Smooth muscle cell of the brain vasculature (primary cell): ENCODE measurements at places on chromosomes 2 and 18.

GRCh38 chr2:7539077-7539476, 621.9 kb downstream of the RNF144A start:
- peak; percentile 28 for DNase-seq

GRCh38 chr18:40109252-40110049, 1845.6 kb upstream of the PIK3C3 start:
- DNase-seq: no peak

DNA sequence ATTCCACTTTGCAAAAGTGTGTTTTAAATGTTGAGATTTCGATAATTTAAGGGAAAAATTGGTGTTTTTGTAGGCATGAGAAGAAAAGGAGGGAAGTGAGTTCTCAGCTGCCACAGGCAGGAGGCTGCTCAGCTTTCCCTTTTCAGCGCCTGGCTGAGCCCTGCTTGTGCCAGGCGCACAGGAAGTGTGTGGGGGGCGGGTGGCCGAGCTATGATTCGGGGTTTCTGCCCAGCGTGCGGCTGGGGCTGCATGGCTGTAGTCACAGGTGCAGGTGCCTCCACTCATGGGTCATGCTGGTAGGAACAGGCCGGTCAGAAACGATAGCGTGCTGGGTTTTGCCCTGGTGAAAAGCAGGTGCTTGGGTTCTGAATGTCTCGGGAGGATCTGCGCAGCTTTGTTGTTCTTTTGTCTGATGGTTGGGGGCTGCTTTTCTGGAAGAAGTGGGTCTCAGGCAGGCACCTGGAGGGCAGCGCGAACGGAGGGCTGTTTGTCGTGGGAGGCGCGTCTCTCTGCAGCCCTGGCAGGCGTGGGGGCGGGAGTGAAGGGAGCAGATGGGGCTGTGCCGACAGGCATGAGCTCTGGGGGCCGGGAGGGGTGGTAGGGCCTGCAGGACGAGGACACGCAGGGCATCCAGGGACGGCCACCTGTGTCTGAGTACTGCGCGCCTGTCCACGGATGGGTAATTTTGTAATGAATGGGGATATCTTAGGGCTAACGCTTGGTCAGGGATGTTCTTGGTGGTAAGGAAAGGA, 2.1 kb downstream of the KCNG2 start:
- DNase-seq: no peak

DNA sequence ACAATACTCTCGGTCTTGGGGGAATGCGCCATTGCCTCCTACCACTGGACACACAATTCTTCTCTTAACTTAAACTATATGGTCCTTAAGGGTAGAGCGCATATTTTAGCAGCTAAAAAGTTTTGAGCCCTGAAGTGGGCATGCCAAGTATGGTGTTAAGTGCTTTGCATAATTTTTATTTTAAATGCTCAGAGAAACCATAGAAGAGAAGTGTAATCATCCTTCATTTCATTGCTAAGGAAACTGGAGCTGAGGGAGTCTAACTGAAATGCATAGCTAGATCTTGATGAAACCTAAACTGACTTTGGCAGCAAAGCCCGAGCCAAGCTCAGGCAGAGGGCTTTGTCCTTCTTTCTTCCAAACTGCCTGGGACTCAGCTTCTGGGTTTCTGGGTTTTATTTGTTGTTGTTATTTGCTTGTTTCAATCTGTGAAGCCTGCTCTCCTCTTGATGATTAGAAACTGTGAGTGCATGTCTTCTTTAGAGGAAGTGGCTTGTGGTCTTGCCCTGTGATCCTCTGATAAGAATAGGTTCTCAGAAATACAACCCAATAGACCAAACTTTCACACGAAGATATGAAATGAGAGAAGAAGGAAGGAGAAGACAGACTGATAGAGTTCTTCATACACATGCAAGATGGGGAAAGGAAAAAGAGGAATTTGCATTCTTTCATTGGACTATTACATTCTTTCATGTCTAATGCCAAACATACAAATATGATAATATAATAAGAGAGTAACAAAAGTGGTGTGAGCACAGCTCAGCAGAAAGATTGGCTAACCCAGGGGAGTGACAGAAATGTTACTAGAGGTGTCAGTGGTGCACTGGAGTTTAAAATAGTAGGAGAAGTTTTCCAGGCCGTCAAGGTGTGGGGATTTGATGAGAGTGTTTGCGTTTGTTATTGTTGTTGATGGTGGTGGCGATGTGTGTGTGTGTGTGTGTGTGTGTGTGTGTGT, 7.5 kb upstream of the RNF144A start:
- DNase-seq: no peak

GRCh38 chr18:54358495-54359040, 862 bp downstream of the C18orf54 start:
- DNase-seq: no peak

DNA sequence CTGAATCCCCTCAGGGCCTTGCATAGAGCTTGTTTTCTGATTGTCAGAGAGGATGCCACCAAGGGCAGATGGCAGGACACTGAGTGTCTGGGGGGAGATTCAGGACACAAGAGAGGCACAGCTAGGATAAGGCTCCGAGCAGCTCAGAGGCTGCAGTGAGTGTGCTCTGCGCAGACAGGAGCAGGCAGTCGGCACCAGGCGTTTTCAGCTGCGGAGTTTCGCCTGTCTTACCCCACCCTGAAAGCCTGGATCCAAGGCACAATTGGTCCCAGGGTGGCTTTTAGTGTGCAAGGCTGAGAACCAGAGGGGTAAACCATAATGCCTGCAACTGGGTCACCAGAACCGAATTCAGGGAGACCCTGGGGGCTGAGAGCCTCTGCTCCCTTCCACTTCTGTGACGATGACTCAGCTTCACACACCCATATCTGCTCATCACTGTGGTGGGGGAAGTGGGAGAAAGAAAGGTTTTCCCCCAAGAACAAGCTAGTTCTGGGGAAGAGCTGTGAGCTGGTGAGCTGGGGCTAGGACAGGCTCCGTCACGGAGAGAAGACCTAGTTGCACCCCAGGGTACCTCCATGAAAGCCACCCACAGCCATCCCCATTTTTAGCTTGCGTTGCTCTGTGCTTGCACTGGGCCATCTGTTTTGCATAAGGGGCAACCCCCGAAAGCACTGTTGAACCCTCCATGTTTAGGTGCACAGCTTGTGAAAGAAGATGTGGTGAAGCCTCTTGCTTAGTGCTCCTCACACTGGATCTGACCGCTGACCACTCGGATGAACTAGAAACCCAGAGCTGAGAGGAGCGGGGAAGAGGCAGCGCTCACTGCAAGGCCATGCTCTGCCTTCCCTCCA, 173.7 kb downstream of the CELF4 start:
- no peak for DNase-seq

- DNase-seq: no peak
These were observed 74.3 kb downstream of the LONRF2 start for GRCh38 chr2:100248044-100248330.

DNA sequence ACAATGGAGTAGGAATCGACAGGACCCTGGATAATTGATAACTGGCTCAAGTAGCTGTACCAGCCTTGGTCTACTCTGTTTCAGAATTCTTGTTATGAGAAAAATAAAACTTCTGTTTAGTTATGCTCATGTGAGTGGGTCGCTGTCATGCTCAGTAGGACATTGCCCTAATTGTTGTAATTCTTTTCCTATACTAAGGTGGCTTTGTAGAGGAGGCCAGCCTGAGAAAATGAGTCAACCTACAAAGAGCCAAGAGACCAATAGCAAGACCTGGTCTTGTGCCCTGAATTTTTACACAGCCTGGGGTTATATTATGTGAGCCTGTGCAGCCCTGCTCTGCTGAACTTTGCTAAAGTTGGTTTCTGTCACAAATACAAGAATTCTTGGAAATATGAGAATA, 238.4 kb downstream of the MEIS1 start:
- no peak for DNase-seq

DNA sequence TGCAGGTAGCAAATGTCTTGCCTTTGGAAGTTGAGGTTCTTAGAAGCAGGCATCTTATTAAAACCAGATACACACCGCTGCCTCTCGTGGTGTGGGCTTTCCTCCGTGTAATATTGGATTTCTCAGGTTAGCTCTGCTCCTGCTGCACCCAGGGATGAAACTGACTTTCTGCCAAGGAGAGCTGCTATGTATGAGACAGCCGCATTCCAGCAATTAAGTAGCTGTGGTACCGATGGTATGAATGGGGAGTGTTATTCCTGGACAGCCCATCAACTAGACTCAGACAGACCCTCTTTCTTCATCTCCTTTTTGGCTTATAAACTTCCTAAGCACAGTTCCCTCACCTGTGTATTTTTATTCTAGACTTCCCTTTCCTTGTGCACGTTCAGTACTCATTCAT, 6.8 kb upstream of the EHD3 start:
- no peak for DNase-seq

DNA sequence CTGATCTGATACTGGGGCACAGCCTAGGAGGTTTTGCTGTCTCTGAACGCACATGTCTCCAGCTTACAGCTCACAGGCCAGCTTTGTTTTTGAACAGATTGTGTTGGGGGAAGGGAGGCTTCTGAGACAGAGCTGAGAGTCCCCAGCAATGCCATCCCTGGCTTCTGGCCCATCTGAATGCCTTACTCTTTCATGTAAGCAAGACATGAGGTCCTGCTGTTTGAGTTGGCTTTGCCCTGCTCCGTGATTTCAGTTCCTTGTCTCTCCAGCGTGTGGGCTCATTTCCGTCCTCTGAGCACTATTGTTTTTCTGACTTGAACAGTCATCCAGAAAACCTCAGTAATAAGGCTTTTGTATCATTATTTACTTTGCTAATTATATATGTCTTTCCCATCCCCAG, 194.9 kb upstream of the TNP1 start:
- DNase-seq: no peak

- peak; percentile 87 for DNase-seq
These were observed at the start of gene FAM124B for GRCh38 chr2:224401641-224402342. Gene FAM124B (minus strand): TSS chr2:224402107. CDS start chr2:224401768, 339 bp downstream.

- DNase-seq: no peak
These were observed 92.8 kb upstream of the APCDD1 start for GRCh38 chr18:10361660-10362059.

DNA sequence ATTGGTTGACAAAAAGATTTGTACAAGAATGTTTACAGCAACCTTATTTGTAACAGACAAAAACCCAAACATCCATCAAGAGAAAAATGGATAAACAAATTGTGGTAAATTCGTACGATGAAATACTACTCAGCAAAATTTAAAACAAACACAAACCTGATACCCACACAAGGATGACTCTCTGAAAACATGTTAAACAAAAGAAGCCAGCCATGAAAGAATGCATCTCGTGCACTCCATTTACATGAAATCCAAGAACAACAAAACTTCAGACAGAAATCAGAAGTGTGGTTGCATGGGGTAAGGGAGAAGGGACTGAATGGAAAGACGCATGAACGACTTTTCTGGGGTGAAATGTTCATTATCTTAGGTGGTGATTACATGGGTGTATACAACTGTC, 93.4 kb downstream of the SLC25A12 start:
- DNase-seq: no peak
